Iris pigment epithelial cell (primary cell): ENCODE measurements at places on chromosomes 11 and 22.

GRCh38 chr11:121611242-121611641 lies 158.5 kb upstream of the SORL1-AS1 start:
- DNase-seq, result no peak

DNA sequence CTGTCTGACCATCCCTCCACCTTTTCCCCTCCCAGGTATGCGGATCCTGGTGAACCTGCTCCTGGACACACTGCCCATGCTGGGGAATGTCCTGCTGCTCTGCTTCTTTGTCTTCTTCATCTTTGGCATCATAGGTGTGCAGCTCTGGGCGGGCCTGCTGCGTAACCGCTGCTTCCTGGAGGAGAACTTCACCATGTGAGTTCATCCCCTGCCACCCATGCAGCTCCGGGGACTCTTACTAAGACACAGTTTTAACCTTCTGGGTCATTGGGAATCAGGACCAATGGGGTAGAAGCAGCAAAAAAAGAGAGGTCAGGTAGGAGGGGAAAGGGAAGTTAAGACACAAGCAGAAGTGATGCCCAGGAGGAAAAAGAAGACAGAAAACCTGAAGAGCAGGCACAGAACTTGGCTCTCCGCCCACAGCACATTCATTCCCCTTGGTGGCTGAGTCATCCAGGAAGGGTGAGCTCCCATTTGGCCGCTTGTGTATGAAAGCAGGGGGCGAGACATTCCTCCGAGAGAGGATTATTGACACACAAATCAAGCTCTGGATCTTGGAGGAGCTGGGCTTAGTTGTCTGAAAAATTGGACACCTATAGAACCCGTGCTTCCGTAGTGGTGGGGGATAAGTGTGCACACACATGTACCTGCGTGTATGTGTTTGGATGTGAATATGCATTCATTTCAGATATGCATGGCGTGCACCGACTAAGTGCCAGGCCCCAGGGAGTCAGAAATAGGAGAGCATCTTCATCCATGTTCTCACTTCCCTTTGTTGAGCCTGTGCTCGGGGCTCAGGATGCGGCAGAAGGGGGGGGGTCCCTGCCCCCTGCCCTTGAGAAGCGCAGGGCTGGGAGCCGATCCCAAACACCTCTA lies 64.2 kb downstream of the CACNA1I start:
- DNase-seq, result peak; percentile 92

DNA sequence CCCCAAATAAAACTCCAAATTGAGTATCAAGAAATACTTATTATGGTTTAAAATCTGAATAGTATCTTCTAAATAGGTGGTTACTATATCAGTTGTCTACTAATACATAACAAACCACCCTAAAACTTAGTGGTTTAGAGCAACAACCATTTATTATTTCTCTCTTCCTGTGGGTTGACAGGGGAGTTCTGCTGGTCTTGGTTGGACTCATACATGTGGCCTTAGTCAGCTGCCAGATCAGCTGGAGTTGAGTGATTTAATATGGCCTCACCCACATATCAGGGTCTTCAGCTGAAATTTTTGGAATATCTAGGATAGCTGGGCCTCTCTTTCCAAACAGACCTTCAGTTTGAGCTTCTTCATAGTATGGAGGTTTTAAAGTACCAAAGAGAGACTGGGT lies 34.5 kb downstream of the C11orf65 start:
- peak; percentile 45 for DNase-seq

- no peak for DNase-seq
Measured at GRCh38 chr11:84719935-84720577, 907.1 kb downstream of the DLG2 start.

DNA sequence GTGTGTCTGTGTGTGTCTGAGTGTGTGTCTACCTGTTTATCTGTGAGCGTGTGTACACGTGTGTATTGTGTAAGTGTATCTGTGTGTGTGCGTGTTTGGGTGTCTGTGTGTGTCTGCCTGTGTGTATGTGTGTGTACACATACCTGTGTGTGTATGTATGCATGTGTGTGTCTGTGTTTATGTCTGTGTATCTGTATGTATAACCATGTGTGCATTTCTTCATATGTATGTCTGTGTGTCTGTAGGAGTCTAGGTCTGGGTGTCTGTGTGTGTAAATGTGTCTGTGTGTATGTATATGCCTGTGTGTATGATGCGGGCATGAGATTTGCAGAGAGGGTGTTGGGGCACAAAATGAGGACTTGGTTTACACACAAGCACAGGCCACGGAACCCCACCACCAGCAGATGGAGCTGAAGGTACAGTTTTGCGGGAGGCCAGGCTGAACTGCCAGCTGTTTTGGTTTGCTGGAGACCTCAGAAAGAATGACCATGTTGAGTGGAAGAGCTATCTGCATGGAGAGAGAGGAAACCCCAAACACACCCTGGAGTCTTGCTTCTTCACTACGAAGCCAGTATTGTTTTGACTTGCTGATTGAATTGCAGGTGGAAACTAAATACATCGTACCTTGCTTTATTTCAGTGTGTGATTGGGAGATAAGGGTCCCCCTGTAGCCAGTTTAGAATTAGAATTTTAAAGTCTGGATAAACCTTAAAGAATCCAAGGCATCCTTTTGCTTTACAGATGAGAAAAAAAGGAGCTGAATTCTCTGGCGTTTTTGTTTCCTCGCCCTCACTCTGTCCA lies 497.2 kb downstream of the NTM start:
- DNase-seq, result peak; percentile 84

GRCh38 chr11:104372111-104372510 lies 208.2 kb upstream of the PDGFD start:
- no peak for DNase-seq

GRCh38 chr11:2898366-2899079 lies 12.9 kb upstream of the CDKN1C start:
- peak; percentile 93 for DNase-seq

DNA sequence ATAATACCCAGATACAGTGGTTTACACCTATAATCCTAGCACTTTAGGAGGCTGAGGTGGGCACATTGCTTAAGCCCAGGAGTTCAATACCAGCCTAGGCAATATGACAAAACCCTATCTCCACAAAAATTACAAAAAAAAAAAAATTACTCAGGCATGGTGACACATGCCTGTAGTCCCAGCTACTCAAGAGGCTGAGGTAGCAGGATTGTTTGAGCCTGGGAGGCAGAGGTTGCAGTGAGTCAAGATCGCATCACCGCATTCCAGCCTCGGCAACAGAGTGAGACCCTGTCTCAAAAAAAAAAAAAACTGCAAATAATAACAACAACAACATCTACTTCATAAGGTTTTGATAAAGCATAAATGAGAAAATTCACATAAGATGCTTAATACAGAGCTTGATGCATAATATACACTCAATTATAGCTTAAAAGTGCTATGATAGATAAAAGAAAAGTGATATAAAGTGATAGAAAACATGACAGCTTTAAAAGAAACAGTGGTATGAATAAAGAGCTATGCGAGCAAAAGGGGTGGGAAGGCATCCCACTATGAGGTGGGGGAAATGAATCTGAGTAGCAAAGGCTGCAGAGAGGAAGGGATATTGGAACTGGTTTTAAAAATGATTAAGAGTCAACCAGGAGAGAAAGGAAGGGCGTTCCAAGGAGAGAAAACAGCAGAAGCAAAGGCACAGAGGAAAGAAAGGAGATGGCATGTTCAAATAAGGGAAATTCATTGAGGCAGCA lies 197.6 kb downstream of the KIF18A start:
- peak; percentile 72 for DNase-seq

DNA sequence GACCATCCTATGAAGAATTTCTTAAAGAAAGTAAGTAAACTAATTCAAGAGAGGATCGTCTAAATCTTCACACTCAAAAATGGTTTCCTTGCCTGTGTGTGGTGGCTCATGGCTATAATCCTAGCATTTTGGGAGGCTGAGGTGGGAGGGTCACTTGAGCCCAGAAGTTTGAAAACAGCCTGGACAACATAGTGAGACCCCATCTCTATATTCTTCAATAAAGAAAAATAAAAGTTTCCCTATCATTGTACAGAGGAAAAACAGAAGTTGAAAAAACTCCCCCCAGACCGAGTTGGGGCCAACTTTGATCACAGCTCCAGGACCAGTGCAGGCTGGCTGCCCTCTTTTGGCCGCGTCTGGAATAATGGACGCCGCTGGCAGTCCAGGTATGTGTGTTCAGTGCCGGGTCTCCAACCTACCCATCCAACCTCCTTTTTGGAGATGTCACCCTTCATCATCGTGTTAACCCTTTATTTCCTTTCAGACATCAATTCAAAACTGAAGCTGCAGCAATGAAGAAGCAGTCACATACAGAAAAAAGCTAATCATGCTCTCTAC lies 3.0 kb downstream of the RPS25 start:
- no peak for DNase-seq

GRCh38 chr11:70536051-70536877 lies 137.9 kb downstream of the CTTN start:
- no peak for DNase-seq

GRCh38 chr22:25567251-25567675 lies 2.8 kb downstream of the GRK3 start:
- no peak for DNase-seq

- no peak for DNase-seq
Measured at GRCh38 chr11:44661311-44661717, 65.4 kb upstream of the TSPAN18 start.
